GM18507 (cell line): ENCODE measurements at places on chromosomes 11 and 22.

DNA sequence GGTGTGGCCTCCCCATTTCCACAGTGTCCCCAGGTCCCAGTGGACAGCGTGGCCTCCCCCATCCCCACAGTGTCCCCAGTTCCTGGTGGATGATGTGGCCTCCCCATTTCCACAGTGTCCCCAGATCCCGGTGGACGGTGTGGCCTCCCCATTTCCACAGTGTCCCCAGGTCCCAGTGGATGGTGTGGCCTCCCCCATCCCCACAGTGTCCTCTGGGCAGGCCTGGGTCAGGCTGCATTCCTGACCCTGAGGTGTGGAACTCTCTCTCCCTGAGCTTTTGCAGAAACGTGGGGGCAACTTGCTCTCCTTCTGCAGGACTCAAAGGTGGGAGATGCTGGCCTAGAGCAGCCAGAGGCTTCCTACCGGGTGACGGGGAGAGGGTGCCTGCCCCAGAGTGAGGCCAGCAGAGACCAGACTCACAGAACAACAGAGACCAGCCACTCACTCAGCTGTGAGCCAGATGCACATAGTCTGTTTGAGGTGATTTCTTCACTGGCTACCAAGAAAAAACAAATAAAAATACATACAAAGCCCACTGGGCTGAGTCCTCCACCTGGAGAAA, 85.8 kb upstream of the FGF3 start:
- no peak for DNase-seq

DNA sequence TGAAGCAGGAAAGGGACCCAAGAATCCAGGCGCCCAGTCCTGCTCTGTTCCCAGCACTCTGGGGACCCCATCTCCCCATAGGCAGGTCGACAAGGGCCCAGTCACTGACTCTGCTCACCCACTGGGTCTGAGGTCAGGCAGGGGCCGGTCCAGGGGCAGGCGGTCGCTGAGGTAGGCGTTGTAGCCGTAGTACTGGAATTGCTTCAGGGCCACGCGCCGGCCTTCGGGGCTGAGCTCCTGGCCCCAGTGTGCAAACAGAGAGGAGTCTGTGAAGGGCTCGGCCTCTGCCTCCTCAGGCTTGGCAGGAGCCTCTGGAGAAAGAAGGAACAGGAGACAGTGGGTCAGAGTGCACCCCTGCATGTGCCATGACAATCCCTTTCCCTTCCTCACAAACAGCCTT, 95.6 kb upstream of the CSNK2A3 start:
- no peak for DNase-seq

GRCh38 chr11:84289381-84289906, 1003.3 kb upstream of the CCDC90B start:
- DNase-seq, result peak; percentile 3

DNA sequence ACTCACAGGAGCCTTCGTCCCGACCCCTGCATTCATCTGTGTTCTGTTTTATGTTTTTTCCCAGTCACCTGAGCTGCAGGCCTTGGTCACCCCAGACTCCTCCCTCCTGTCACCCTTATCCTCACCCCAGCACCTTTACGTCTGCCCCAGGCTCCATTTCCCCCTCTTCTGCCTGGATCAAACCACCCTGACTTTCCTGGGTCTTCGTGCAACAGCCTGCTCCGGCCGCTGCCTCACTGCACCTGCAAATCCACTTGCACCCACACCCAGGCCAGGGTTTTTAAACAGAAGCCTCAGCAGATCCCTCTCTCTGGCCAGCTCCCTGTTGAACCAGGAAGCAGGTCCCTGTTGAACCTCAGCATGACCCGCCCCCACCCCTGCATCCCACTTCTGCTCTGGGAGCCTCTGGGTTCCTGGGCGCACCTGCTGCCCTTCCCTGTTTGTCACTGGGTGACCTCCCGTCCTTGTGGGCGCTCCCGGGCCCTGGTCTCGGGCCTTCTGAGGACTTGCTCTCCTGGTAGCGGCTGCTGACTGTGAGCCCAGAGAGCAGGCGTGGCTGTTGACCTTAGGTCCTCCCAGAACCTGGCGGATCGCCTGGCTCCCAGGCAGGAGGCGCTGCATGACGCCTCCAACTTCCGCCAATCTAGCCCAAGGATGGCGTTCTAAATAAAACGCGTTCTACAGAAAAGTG, 12.8 kb downstream of the MAPK8IP2 start:
- no peak for DNase-seq

- no peak for DNase-seq
Measured at GRCh38 chr11:88249706-88250105, 74.5 kb upstream of the RAB38 start.

DNA sequence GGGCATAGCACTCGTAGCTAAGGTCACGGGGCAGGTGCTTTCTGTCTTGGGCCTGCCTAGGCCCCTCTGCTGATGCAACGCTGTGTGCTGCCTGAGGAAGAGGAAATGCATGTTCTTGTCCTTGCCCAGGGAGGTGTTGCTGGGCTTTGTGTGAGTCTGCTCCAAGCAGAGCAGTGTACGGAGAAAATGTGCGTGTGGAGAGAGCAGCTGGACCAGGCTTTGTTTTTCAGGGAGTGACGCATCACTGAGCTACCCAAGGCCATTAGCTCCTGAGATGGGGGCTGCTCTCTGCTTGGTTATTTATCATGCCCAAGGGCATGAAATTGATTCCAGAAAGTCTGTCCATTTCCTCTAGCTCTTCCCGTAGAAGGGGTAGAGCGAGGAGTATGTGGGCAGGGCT, 82.9 kb upstream of the THY1 start:
- DNase-seq, result no peak
